ENCODE measurements at places on chromosomes 11 and 22. TPM values are rescaled to one million over a fixed set of nuclear protein-coding genes. Genes with fewer than 3 reads are reported as not detected.
A peak's percentile ranks its signal among the peaks of the same experiment; 100 is the strongest.

Gene MYOD1
- total RNA-seq: not detected

Gene IL10RA
- total RNA-seq: 0.65 TPM

Gene PKNOX2
- not detected for total RNA-seq

DNA sequence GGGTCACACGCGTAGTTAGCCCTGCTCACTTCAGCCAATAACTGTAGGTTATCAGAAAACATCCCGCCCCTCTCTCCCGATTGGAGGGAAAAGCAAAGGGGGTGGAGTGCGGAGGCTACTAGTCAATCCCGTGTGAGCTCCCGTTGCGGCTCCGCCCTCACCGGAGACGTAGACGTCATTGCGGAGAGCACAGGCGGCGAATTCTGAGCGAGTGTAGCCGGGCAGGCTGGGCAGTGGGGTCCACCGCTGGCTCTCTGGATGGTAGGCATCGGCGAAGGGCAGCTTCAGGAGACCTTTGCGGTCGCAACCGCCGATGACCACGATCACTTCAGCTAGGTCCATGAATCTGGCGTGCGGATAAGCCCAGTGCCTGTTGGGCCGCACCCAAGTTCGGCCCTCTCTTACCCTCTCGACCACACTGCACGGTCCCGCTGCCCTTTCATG, 4.7 kb downstream of the KLHL35 start:
- H3K27ac ChIP-seq: peak overlapping the region; percentile 89
- H3K4me3 ChIP-seq: no peak overlapping the region

GRCh38 chr11:10303558-10304363, 1.1 kb upstream of the ADM start:
- H3K27ac ChIP-seq: peak overlapping the region; percentile 81
- H3K36me3 ChIP-seq: 0 out of 2 replicates have a peak, but pooled peaks cover 2% of the 10 kb centered on the region
- peak; percentile 82 for DNase-seq
- no peaks in the 10 kb centered on the region for H3K27me3 ChIP-seq
- H3K4me1 ChIP-seq: peaks cover 15% of the 10 kb centered on the region
- peak overlapping the region; percentile 64 for H3K4me3 ChIP-seq

DNA sequence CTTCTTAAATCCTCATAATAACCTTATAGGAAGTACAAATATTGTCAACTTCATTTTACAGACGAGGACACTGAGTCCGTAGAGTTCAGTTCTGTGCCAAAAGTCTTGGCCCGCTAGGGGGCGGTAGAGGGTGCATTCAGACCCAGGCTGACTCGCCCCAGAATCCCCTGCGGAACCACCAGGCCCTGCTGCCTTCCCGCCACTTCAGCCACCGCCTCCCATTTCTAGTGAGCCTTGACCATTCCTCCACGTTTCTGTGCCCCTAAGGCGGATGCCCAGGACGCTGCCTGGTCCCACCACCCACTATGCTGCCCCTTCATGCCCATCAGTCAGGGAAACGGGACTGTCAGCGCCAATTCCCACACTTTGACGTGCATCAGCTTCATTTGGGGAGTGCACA, 19.1 kb downstream of the SYT13 start:
- no peaks in the 10 kb centered on the region for H3K27me3 ChIP-seq
- DNase-seq: peak; percentile 23

- H3K36me3 ChIP-seq: no peaks in the 10 kb centered on the region
- no peak overlapping the region for H3K27ac ChIP-seq
- H3K27me3 ChIP-seq: no peaks in the 10 kb centered on the region
- H3K4me1 ChIP-seq: no peaks in the 10 kb centered on the region
- H3K4me3 ChIP-seq: no peak overlapping the region
These were observed 333.6 kb upstream of the NCAM1 start for GRCh38 chr11:112627588-112628045.

- no peak overlapping the region for H3K4me3 ChIP-seq
- no peak for DNase-seq
- H3K27me3 ChIP-seq: no peaks in the 10 kb centered on the region
- H3K27ac ChIP-seq: no peak overlapping the region
- no peaks in the 10 kb centered on the region for H3K36me3 ChIP-seq
- no peaks in the 10 kb centered on the region for H3K4me1 ChIP-seq
These were observed 16.8 kb downstream of the SDHD start for GRCh38 chr11:112103446-112103845.

GRCh38 chr11:2266586-2267305, 3.6 kb downstream of the ASCL2 start:
- DNase-seq: no peak
- H3K27me3 ChIP-seq: no peaks in the 10 kb centered on the region
- H3K36me3 ChIP-seq: peaks cover 3% of the 10 kb centered on the region
- H3K4me1 ChIP-seq: peaks cover 20% of the 10 kb centered on the region
- H3K4me3 ChIP-seq: no peak overlapping the region
